Colonic mucosa (tissue), 4 donors: ENCODE measurements at places on chromosomes 3 and 15. TPM values are rescaled to one million over a fixed set of nuclear protein-coding genes. Genes with fewer than 3 reads are reported as not detected.

GRCh38 chr3:95333826-95334225 is 1271.0 kb downstream of the NSUN3 start:
- no peak for DNase-seq

GRCh38 chr3:67044295-67044694 is 46.2 kb downstream of the KBTBD8 start:
- no peak for DNase-seq

Gene SLC2A2
- 0.27 TPM for total RNA-seq

DNA sequence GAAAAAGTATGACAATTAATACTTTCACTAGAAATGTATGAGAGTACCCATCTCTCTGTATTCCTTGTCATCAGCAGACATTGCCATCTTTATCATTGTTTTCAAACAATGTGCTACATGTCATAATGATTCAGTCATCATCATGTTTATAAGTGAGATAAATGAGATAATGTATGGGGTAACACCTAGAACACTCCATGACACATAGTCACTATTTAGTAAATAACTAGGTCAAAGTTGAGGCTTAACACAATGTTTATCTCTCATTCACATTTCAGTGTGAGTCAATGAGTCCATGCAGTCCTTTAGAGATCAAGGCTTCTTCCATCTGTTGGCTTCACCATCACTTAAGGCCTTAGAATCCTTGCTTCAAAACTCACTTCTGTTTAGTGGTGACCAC is 70.0 kb downstream of the NLGN1 start:
- DNase-seq, result no peak

Gene ATR
- total RNA-seq, result 20.3 TPM
